Erythroblast (primary cell): ENCODE measurements at places on chromosomes 4 and X.

GRCh38 chr4:118798658-118799057 is 37.3 kb downstream of the SEC24D start:
- DNase-seq, result no peak

DNA sequence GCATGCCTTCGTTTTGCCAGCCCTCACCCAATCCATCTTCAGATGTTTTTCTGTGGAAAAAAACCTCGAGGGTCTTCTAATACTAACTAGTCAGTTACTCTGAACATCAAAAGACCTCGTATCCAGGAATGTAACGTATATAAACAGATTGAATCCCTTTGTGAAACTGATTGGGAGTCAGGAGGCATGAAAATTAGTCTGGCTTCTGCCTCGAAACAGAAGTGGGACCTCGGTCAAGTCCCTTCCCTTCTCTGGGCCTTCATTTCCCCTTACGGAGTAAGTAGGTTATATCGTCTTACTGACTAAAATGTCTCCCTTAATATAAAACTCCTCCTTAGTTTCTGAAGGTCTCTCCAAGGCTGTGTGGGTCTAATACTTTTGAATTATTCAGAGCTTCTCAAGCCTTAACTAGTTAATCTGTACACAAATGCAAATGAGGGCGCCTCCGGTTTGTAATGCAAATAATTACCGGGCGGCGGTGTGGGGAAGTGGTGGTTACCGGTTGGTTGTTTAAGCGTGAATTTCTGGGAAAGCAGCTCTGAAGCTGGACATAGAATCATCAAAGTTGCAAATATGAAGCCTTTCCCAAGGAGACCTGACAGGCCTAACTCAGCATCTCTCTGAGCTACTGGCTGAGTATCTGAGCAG is 11.4 kb upstream of the NKRF start:
- no peak for DNase-seq

GRCh38 chrX:16957751-16958150 is 11.3 kb downstream of the REPS2 start:
- no peak for DNase-seq

DNA sequence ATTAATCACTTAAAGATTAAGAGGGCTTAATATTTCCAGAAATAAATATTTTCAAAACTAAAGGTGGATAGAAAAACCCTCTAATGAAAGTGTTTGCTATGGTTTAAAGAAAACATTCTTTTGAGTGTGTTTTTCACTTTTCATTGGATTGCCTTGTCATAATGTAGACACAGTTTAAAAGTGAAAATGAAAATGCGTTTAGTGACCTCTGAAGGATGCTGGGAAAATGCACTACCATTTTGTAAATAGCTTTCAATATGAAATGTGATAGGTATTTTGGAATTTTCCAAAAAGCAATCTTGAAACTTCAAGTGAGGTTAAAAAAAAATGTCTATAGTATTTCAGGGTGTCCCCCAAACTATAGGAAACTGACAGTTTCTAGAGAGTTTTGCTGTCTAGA is 642.2 kb downstream of the C4orf33 start:
- DNase-seq, result no peak

GRCh38 chr4:133102043-133102442 is 47.1 kb upstream of the PCDH10 start:
- no peak for DNase-seq

GRCh38 chr4:2350982-2351381 is 67.5 kb downstream of the ZFYVE28 start:
- no peak for DNase-seq

DNA sequence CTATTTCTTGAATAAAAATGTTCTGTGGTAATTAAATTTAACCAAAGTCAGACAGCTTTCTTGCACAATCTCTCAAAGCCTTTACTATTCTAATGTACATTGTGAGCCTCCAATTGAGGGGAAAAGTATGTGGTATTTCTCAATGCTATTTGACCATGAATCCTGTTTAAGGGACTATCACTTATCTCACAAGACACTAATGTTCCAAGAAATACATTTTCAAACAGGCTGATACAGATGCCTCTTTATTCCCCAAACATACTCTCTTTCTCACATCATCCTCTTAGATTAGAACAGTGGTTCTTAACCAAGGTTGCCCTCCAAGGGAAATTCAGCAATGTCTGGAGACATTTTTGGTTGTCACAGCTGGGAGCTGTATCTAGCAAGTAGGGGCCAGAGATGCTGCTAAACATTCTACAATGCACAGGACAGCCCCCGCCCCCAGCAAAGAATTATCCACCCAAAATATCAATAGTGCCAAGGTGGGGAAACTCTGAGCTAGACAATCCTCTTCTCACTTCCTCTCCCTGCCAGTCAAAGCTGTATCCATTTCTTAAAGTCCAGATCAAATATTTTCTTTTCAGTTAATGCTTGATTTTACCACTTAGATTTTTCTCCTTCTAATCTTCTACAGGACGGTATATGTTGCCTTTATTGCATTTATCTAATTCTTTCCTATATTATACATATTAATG is 129.2 kb upstream of the TRIM2 start:
- DNase-seq, result no peak

GRCh38 chr4:170872794-170873193 is 783.0 kb upstream of the AADAT start:
- no peak for DNase-seq

GRCh38 chr4:89531932-89532640 is 224.5 kb upstream of the GPRIN3 start:
- no peak for DNase-seq

DNA sequence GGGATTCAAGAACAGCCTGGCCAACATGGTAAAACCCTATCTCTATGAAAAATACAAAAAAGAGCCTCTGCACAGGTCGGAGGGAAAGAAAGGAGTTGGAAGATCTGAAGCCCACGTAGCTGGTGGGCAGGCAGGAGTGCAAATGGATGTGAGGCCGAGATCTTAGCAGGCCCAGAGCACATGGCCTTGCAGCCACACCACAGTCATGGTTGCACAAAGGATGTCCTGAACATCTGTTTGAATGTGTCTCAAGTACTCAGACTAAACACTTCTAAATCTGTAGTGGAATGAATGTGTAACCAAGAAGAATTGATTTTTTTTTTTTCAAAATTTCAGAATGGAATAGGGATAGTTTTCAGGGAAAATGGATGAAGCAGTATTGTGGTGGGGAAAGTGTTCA is 10.8 kb downstream of the CA5B start:
- no peak for DNase-seq

DNA sequence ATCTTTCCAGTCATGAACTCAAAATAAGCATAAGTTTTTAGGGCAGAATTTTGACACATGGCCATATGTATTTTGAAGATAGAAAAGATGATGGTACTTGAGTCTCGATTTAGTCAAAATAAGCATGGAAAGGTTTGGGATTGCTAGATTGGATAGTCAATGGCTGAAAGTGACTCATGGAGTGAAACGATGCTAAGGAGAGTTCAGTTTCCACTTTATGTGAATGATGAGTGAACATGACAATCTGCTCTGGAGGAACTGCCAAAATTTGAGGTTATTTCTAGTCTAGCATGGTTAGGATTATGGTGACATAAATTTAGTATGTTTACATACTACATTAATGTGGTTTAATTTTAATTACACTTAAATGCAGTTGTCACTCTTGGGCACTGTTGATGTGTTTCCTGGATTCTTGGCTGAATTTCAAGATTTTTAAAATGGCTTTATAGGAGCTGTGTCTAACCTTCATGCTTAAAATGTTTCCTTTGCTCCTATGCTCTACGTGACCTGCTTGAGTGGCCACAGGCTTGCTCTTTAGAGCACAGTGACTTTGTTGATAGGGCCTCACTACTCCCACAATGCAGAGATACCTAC is 17.1 kb downstream of the DDX3X start:
- DNase-seq, result no peak

- no peak for DNase-seq
Observed at GRCh38 chr4:5389756-5390310, 318.5 kb downstream of the EVC2 start.

GRCh38 chr4:103895876-103896465 is 176.2 kb upstream of the TACR3 start:
- no peak for DNase-seq

GRCh38 chrX:104567506-104567905 is 1.5 kb downstream of the IL1RAPL2 start:
- DNase-seq, result no peak

DNA sequence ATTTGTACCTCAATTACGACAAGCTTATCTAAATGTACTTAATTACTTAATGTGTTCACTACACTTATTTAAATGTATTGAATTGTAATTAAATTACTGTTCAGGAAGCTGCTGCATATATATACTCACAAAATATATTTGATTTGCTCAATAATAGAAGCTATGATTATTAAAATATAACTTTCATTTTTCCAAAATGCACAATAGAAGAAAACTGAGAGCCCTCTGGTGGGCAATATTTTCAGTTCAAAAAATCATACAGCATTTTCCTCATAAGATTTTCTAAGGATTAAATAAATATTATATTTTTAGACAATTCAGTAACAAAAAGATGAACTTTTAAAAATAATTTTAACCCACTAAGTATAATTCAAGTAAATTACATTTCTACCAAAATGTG is 217.3 kb downstream of the DKK2 start:
- no peak for DNase-seq

DNA sequence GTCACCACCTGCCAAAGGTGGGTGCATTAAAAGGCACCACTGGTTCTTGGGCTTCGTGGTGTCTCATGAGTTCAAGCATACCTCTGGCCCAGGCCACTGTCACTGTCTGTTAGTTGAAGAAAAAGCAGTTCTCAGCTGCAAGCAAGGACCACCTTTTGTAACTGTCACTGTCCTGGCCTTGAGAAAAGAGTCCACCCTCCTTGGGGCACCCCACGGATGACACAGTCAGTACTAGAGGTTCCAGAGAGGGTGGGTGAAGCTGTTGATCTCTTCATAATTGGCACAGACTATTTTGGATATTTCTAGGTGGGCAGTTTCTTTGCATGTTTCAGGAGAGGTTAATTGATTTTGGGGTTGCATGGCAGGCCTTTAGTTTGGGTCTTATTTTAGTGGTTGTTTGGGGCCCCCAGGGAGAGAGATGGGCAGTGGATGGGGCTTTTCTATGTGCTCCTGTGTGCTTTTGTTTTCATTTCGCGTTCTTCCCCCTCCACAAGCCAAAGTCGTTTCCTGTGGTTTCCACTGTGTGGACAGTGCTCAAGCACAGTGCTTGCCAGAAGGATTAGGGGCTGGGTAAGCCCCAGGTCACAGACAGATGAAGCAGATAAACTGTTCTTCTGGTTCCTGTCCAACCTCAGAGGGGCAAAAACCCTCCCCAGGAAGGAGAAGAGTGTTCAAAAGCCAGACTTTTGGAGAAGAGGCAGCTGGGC is 156.2 kb upstream of the PPP1R2C start:
- no peak for DNase-seq

GRCh38 chr4:28176942-28177341 is 1316.3 kb downstream of the STIM2 start:
- DNase-seq, result peak; percentile 37

GRCh38 chrX:155262970-155263754 is 1.1 kb downstream of the RAB39B start:
- DNase-seq, result peak; percentile 10

DNA sequence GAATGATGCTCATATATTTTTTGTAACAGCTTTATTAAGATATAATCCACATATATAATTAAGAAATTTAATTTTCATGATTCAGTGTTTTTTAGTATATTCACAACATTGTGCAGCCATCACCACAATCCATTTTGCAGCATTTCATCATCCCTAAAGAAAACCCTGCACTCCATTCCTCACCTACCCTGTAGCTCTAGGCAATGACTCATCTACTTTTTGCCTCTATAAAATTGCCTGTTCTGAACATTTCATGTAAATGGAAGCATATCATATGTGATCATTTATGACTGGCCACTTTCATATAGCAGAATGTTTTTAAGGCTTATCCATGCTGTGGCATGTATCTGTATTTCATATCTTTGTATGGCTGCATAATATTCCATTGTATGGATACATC is 339.9 kb downstream of the MAPK10 start:
- DNase-seq, result no peak

DNA sequence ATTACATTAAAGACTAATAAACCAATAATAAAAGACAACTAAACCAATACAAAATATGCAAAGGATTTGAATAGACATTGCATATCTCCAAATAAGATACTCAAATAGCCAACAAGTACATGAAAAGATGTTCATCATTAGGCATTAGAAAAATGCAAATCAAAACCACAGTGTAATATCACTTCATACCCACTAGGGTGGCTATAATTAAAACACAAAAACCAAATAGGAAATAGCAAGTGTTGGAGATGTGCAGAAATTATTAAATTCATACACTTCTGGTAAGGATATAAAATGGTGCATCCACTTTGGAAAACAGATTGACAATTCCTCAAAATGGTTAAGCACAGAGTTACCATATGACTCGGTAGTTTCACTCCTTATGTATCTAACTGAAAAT is 860.8 kb upstream of the DIAPH2 start:
- no peak for DNase-seq

DNA sequence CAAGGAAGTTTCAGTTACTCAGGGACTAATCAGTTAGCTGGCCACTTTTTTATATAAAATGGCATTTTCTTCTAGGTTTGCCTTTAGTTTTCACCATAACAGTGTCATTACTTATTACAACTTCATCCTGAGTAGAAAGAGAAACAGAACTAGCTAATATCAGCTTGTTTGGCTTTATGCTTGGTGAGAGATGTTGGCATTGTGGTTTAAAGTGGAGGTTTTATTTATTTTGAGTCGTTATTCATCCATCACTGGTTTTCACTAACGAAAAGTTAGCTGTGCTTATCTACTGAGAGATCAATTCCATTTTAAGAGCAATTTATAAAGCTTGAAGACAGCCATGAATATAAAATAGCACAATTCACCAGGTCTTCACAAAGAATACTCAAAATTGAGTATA is 714.5 kb downstream of the GRID2 start:
- no peak for DNase-seq

GRCh38 chr4:145680902-145681301 is 956 bp downstream of the C4orf51 start:
- DNase-seq, result no peak

DNA sequence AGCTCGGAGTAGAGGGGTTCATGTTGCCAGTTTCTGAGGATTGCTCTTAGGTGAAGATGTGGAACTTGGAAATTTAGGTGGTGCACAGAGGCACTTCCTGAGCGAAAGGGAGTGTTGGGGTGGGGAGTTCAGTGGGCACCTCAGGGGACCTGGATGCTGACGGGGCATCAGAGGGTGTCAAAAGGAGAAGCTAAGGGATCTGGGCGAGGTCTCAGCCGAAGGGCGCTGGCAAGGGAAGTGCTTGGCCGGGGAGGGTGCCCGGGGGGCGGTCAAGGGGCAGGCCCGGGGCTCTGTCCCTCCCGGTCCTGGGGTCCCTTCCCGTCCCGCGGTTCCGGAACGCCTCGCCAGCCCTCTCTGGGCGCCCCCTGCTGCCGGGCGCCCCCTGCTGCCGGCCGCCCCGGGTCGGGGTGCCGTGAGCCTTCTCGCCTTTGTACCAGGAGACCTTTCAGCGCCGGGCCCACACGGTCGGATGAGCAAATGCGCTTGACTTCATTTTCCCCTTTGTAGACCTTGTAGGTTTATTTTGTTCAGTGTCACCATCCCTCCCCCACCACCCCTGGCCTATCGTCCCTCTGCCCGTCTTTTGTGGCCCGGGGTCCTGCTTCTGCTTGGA is 3.0 kb upstream of the PHOX2B start:
- DNase-seq, result no peak

- no peak for DNase-seq
Observed at GRCh38 chrX:21616386-21616785, 41.7 kb downstream of the KLHL34 start.

GRCh38 chrX:119240356-119240755 is 4.3 kb downstream of the PGRMC1 start:
- no peak for DNase-seq
